ENCODE measurements at places on chromosomes 5 and 9.

DNA sequence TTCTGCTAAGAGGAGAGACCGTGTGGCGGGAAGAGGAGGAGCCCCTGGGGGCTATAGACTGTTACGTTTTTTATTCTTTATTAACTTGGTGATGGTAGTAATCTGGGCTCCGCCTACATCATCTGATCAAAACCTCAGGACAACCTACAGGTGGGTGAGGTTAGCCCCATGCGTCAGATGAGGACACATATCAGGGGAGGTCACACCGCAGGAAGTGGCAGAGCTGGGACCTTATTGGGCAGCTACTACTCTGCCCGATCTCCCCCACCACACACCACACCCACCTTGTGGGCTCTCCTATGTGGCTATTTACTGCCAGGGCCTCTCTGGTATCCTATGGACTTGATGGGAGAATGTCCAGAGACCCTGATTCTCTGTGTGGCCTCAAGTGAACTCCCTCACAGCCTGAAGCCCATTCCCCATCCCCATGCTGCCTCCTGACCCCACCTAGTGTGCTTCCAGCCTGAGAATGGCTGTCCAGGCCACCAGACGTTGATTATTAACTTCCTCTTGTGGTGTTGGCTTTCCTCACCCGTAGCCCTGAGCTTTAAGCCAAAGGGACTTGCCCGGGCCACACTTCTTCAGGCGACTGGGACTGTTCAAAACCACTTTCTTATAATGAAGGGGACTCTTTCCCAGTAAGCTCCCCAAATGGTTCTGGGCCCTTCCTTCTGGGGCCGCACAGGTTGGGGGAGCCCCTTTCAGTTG lies 8.2 kb downstream of the UNC5A start:
- DNase-seq, result peak; percentile 8

- DNase-seq, result no peak
Measured at GRCh38 chr9:83544002-83544698, 5.9 kb upstream of the FRMD3 start.

- DNase-seq, result no peak
Measured at GRCh38 chr9:129281506-129282145, 103.6 kb upstream of the IER5L start.

- no peak for DNase-seq
Measured at GRCh38 chr9:84940294-84940693, 270.8 kb downstream of the NTRK2 start.

DNA sequence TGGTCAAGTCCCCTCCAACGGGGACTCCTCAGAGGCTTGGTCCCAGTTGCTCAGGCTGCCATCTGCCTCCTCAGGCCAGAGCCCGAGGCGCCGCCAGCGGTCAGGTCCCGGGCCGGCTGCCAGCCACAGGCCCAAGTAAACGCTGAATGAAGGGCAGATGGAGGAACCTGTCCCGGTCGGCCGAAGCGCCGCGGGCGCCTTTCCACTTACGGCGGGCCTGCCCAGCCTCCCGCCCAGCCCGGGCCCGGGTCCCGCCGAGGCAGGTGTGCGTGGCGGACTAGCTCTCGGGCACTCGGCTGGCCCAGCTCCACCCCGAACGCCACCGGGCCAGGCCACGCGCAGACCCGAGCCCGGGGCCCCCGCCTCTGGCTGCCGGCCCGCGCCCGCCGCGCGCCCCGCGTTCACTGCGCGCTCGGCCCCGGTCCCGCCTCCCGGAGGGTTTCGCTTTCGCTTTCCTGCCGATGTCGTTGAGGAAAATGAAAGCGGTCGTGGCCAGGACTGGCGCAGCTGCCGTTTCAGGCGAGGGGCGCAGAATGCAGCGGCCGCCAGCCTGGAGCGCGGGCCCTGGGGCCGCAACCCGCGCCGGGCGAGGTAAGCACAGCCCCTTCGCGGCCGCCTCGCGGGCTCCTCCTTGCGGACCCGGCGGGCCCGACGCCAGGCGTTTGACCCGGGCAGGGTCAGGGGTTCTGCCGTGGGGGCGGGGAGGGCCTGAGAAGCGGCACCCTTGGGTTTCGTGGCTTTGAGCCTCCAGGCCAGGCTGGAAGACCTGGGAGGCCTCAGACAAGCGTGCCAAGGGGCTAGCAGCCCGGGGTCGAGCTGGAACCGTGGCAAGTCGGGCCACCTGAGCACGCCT lies 41.2 kb downstream of the SLC22A5 start:
- DNase-seq, result peak; percentile 77

DNA sequence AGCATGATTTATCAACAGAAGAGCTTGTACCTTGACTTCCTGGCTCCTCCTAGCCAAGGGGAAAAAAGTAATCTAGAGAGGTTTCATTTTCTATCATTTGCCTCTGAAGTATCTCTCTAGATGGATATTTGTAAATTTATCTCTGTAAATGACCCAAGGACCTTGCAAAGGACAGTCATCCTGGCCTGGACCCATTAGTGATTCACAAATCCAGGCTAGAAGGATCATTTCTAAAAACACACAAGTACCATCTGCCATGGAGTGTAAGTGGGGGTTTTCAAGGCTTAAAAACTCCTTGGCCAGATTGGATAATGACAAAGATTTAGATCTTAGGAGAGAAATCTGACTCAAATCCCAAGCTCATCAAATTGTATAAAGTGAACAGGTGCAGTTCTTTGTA lies 8.1 kb downstream of the TTC23L start:
- no peak for DNase-seq

- DNase-seq, result no peak
Measured at GRCh38 chr5:10424124-10424731, 17.5 kb upstream of the ROPN1L start.

- DNase-seq, result no peak
Measured at GRCh38 chr5:142527234-142527633, 158.7 kb downstream of the FGF1 start.

- no peak for DNase-seq
Measured at GRCh38 chr5:1202026-1202797, 817 bp downstream of the SLC6A19 start.

- no peak for DNase-seq
Measured at GRCh38 chr9:114015607-114016006, 62.5 kb downstream of the AMBP start.

- DNase-seq, result no peak
Measured at GRCh38 chr5:157354800-157355199, 88.9 kb downstream of the CYFIP2 start.

DNA sequence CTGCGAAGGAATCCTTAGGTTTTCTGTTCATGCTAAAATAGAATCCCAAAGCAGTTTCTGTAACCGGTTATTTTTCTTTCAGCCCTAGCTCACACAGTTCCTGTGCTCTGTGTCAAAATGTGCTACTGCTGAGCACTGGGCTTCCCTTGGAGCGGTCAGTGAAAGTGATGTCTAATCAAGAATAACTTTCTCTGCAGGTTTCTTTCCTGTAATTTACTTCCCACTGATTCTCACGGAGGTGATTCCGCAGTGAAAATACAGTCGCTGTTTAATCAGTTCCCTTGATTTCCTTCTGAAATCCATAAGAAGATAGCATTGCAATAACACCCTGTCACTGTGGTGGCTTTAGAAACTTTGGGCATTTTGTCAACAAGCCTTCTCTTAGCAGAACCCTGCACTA lies 112.0 kb upstream of the ISL1 start:
- no peak for DNase-seq

DNA sequence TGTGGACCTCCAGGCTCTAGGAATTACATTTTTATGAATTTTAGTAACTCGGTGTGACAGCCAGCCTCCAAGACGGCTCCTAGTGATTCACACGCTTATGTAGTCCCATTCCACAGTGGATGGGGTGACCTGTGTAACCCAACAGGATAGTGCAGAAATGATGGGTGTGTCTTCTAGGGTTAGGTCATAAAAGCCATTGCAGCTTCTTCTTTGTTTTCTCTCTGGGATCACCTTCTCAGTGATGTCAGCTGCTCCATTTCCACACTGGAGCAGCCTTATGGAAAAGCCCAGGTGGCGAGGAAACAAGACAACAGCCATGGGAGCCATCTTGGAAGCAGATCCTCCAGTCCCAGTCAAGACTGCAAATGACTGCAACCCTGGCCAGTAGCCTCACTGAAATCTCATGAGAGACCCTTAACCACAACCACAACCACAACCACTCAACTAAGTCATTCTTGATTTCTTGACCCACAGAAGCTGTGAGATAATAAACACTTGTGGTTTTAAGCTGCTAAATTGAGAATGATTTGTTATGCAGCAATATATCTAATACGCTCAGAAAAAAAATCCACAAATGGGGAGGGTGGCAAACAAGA lies 5.1 kb upstream of the GNPDA1 start:
- no peak for DNase-seq

DNA sequence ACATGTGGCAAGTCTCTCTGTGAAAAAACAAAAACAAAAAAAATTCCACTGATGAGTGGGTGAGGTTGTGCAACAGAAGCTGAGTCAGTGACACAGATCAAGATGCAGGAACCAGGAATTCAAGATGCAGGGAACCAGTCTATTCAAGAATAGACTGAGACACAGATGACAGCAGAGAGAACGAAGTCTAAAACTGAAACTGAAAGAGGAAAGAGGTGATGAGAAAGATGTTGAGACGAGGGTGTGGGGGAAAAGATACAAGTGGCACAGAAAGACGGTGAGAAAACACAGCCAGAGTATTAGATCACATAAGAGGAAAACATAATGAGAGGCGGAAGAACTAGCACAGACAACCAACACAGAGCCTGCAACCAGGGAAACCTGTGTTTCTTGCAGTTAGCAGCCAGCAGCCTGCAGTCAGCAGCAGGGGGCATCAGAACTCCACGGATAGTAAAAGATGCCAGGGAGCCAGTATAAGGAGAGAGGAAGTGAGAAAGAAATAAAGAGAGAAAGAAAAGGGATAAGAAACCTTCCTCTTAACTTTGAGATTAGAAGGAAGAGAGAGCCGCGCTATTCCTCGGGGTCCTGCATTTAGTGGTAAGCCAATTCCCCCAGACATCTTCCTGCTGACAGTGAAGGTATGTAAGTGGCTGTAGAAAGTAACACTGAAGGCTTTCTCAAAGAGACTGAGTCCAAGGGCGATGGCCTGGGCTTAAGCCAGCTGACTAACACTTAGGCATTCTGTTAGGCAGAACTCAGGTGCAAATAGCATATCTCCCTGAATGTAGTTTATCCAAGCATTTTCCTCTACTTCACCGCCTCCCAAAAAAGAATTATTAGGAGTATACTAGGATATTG lies 79.0 kb downstream of the TLR4 start:
- no peak for DNase-seq
